HepG2 (cell line): ENCODE measurements at places on chromosomes 13 and 19. TPM values are rescaled to one million over a fixed set of nuclear protein-coding genes. Genes with fewer than 3 reads are reported as not detected.

ZNF177 gene
- 0.71 and 0.84 TPM in 2 replicates for total RNA-seq

OCEL1 gene
- 10.6 and 13.6 TPM in 2 replicates for total RNA-seq

ZNF417 gene
- total RNA-seq: 13.7 and 14.1 TPM in 2 replicates

ZNF552 gene
- 16.3 and 16.6 TPM in 2 replicates for total RNA-seq

PET100 gene
- 59.9 and 66.5 TPM in 2 replicates for total RNA-seq

KLF16 gene
- total RNA-seq: 6.2 and 6.7 TPM in 2 replicates

KRTDAP gene
- 0.86 TPM in 1 of 2 replicates, not detected in the other for total RNA-seq

CEP89 gene
- 10.9 and 13.1 TPM in 2 replicates for total RNA-seq

KLHL1 gene
- not detected in 2 replicates for total RNA-seq

TMEM38A gene
- 1.7 and 4.8 TPM in 2 replicates for total RNA-seq

SULT2A1 gene
- 193 and 253 TPM in 2 replicates for total RNA-seq

RAVER1 gene
- 7.9 and 17.7 TPM in 2 replicates for total RNA-seq
